ENCODE measurements at places on chromosomes 3 and 15. TPM values are rescaled to one million over a fixed set of nuclear protein-coding genes. Genes with fewer than 3 reads are reported as not detected.

The C3orf33 gene
- 1.9 TPM for total RNA-seq

The IL20RB gene
- 2.9 TPM for total RNA-seq

The NR1I2 gene
- total RNA-seq = 0.12 TPM

The CEP63 gene
- 28.0 TPM for total RNA-seq

The EAF1 gene
- 18.2 TPM for total RNA-seq

The IL17RB gene
- 0.52 TPM for total RNA-seq

The ZCWPW2 gene
- 1.6 TPM for total RNA-seq

DNA sequence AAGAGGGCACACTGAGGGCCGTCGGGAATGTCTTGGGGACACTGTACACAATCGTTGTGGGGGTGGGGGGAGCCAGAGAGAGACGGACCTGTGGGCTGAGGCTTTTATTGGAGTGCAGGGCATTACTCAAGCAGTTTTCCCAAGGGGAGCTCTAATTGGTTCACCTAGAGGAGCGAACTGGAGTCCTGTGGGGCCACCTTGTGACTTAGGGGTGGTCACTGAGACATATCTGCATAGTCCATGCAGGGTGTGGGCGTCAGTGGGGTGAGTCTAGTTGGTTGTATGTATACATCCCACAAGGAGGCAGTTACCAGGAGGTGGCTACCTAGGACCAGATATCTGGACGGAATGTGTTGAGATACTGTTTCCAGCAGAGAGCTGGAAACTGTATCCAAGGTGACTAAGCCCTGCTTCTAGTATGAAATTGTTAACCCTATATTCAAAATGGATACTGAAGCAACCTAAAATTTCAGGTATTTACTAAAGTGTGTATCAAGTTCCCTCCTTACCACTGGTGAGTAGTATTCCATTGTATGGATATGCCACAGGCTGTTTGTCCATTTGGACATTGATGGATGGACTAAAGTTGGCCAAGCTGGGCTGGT lies 2.6 kb upstream of the PIGZ start:
- H3K27ac ChIP-seq = no peak overlapping the region
- H3K4me1 ChIP-seq = no peaks in the 10 kb centered on the region
- no peak overlapping the region for H3K4me3 ChIP-seq

GRCh38 chr3:9787714-9788113 lies 4.6 kb downstream of the TADA3 start:
- peaks cover 6% of the 10 kb centered on the region for H3K36me3 ChIP-seq
- H3K4me3 ChIP-seq = no peak overlapping the region
- H3K27ac ChIP-seq = no peak overlapping the region
- no peaks in the 10 kb centered on the region for H3K27me3 ChIP-seq
- no peaks in the 10 kb centered on the region for H3K4me1 ChIP-seq
- DNase-seq = peak; percentile 34

GRCh38 chr3:36560685-36561084 lies 180.4 kb downstream of the STAC start:
- H3K36me3 ChIP-seq = no peaks in the 10 kb centered on the region
- H3K27me3 ChIP-seq = no peaks in the 10 kb centered on the region
- no peak for DNase-seq

DNA sequence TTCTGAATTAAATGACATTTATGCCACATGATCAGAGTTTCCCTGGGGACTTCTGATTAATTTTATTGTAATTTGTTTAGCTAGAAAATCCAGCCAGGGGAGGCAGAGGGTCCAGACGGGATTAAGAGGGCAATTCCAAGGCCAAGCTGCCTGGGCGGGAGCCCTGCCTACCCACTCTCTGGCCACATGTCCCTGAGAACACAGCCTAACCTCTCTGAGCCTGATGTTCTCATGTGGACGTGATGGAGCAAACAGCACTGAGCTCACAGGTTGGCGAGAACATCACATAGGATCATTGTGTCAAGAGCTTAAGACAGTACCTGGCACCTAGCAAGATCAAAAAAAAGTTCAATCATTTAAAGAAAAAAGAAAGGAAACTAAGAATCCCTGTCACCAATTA lies 1.0 kb downstream of the LRRC2 start:
- DNase-seq = no peak
- H3K27me3 ChIP-seq = no peaks in the 10 kb centered on the region
- H3K27ac ChIP-seq = no peak overlapping the region
- H3K36me3 ChIP-seq = no peaks in the 10 kb centered on the region
- H3K4me3 ChIP-seq = no peak overlapping the region

GRCh38 chr3:45020534-45020933 lies 5.6 kb upstream of the CLEC3B start:
- no peaks in the 10 kb centered on the region for H3K27me3 ChIP-seq
- no peak overlapping the region for H3K4me3 ChIP-seq

DNA sequence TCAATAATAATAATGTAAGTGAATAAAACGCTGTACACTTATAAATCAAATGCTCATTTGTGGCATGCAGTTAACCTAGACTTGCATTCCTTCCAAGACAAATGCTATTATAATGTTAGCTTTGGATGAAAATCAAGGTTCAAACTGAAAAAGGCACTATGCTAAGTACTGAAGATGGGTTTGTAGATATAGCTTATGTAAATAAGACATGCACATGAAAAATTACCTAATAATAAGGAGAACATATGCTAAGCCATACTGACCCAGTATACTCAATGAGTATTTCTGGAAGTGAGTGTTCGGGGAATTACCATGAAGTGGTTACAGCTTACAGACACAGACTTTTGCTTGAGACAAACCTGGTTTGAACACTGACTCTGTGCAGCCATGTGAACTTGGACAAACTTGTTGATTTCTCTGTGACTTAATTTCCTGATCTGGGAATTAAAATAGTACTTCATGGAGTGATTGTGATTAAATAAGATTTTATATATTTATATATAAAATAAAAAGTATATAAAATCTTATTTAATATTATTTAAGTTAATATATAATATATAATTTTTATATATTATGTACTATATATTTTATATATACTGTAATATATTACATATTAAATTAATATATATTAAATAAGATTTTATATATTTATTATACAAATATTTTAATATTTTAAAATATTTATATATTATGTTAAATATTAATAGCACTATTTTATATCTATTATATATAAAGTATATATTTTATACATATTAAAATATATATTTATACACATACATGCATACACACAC lies 159.2 kb downstream of the ZPLD1 start:
- H3K27me3 ChIP-seq = no peaks in the 10 kb centered on the region
- no peak overlapping the region for H3K27ac ChIP-seq
- no peaks in the 10 kb centered on the region for H3K36me3 ChIP-seq
- DNase-seq = no peak
- no peak overlapping the region for H3K4me3 ChIP-seq

DNA sequence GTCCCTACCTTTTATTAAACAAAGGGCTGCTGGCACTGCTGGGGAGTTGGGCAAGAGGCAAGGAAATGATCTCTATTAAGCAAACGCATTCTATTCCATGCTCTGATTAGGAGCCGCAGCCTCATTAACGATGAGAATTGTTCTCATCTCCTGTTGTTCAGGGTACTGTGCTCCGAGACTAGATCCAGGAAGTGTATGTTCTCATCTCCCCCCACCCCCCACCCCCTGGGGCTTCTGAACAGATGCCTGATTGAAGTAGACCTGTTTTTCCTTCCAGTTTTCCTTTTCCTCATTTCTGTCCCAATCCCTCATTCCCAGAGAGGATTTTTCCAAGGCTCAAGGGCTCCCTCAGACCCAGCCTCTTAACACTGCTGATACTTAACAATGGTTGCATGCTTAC lies 81.6 kb upstream of the FEZF2 start:
- no peak overlapping the region for H3K4me3 ChIP-seq
- no peak for DNase-seq

DNA sequence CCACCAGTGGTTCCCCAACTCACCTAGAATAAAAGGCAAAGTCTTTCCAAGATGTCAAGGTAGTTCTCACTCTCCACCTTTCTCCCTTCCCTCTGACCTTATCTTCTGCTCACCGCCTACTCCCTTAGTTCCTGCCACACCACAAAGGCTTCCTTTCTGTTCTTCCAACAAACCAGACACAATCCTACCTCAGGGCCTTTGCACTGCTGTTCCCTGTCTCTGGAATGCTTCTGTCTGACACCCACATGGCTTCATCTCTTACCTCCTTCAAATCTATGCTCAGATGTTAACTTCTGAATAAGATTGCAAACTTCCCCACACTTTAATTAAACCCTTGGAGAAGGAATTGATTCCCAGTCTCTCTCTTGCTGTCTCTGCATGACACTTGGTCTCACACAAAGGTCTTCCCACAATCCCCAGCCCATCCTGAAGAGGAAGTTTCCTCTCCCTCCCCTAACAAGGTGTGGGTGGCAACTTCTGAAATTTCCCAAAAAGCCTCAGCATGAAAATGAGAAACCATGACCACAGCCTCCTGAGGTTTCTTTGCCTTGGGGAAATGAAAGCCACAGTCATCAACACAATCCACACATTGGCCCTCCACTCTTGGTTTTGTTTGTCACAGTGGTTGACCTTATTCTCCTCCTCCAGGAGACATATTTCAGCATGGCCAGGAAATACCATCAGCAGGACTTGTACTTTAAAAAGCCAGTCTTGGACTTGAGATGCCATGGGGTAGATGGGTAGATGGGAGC lies 3.0 kb upstream of the RYK start:
- no peak overlapping the region for H3K4me3 ChIP-seq
- no peak overlapping the region for H3K27ac ChIP-seq
- no peaks in the 10 kb centered on the region for H3K36me3 ChIP-seq
- DNase-seq = no peak
- no peaks in the 10 kb centered on the region for H3K4me1 ChIP-seq
- no peaks in the 10 kb centered on the region for H3K27me3 ChIP-seq

Data from aorta (tissue), 5 donors.